ENCODE measurements at places on chromosomes 7 and 10.

GRCh38 chr10:102645741-102646609 lies 1.7 kb downstream of the TRIM8 start:
- DNase-seq, result no peak

DNA sequence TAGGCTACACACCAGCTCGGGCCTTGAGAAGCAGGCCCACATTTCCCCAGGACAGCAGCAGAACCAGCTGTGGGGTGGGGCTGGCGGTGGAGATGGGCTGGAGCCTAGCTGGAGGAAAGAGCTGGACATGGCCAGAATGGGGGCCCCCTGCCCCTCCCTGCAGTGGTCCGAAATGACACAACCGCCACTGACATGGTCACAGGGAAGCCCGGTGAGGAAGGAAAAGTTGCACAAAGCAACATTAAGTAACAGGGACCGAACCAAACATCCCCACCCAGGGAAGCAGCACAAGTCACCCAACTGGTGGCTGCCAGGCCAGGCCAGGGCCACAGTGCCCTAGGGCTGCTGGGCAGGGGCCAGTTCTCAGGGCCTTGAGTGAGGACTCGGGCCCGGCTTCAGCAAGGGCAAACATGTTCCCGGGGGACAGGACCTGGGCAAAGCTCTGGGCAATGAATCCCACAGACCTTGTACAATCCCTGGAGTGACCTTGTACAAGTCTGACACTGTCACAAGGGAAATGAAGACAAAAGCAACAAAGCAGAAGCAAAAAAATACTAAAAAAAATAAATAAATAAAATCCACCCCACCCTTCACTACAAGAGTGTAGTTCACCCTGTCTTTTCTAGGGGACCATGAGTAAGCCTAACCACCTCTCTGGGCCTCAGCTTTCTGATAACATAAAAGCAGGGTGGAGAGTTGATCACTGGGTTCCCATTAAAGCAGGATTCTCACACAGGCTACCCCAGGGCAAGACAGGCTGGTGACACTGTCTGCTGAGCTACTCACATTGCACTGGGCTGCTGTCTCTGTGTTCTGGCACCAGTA lies 33.0 kb downstream of the PSAP start:
- DNase-seq, result no peak

DNA sequence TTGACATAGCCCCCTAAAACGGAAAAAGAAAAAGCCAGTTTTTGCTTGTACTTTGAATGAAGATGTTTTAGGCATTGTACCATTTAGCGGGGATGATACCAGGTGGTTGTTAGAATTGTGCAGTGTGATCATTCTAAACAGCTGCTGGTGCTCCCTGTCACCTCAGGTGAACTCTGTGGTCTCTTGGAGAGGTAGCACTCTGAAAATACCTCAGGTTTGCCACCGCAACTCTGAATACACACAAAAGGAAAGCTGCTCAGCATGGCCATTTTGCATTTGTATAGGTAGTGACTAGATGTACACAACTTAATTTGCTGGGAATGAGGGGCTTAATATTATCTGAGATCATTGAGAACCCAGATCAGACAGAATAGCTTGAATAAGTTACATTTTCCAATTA lies 52.6 kb downstream of the PLEKHA8 start:
- DNase-seq, result no peak

GRCh38 chr7:40808378-40808942 lies 673.7 kb downstream of the SUGCT start:
- DNase-seq, result no peak

GRCh38 chr7:91266689-91267090 lies 2.5 kb downstream of the FZD1 start:
- no peak for DNase-seq

- DNase-seq, result no peak
Measured at GRCh38 chr7:117485118-117485620, 5.3 kb downstream of the CFTR start.

DNA sequence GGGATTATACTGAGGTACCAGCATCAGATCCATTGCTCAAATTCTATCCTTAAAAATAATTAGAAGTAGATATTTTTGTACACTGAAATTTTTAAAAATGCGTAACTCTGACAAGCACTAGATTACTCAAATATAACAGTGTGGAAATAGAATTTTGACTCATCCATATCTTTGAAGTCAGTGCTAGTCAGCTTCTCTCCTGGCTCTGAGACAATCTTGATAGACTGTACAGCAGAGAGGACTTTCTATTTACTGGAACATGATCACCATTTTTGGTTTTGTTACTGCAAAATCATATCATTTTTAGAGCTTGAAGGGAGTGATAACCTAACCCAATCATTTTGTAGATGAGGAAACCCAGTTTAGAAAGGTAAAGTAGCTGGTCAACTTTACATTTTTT lies 195.0 kb downstream of the MTERF1 start:
- DNase-seq, result no peak

DNA sequence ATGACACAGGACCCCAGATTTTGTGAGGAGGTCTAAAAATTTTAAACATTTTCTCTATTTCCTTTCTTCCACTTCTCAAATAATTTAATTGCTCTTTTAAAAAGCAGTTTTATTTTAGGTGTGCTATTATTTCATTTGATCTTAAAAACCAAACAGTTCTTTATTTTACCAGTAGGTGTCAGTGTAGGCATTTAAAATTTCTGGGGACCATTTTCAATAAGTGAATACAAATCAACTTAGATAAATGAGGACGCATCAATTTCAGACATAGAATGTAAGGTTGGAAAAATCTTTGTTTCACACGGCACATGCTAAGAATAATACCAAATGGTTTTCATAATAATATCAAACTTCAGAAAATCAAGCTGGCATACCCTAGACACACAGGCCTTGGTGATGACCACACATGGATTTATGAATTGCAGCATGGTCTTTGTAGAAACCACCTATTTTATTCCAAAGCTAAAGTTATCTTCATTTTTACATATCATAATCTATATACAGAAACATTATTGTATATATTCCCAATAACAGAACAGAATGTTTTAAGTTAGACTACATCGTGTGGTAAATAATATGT lies 127.6 kb upstream of the SLC26A5 start:
- DNase-seq, result no peak

GRCh38 chr10:90319188-90319914 lies 538.5 kb downstream of the HTR7 start:
- DNase-seq, result peak; percentile 95

DNA sequence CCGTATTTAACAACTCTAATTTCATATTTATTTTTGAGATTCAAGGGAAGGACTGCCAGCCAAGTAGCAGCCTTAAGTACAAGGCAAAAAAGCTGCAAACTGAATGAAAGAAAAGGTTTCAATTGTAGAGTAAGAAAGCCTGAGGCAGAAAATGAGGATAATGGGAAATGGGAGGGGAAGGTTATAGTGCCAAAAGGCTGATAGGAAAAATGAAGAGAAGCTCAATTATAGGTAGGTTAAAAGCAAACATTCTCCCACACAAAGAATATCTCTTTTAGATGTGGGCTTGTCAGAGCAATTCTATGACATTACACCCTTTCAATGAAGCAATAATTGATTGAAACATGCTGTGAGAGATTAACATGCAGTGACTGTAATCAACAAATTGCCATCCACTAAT lies 175.3 kb downstream of the RAPGEF5 start:
- no peak for DNase-seq

DNA sequence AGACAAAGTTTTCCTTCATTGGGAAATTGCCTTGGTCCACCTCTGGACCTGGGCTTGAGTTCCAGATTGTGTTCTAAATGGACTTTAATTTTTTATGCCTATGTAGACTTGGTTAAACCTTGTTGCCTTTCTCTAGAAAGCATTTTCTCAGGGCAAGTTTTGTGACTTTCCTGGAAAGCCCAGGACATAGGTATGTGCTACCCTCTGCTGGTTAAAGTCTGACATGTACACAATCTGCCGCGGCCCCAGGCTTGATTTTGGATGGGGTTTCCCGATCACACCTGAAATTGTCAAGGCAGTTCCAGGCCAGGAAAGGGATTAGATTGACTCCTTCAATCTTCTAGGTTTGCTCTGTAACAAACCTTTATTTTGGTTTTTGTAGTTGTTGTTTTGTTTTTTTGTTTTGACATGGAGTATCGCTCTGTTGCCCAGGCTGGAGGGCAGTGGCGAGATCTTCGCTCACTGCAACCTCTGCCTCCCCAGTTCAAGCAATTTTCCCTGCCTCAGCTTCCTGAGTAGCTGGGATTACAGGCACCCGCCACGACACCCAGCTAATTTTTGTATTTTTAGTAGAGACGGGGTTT lies 14.1 kb upstream of the AKR1B10 start:
- DNase-seq, result no peak

DNA sequence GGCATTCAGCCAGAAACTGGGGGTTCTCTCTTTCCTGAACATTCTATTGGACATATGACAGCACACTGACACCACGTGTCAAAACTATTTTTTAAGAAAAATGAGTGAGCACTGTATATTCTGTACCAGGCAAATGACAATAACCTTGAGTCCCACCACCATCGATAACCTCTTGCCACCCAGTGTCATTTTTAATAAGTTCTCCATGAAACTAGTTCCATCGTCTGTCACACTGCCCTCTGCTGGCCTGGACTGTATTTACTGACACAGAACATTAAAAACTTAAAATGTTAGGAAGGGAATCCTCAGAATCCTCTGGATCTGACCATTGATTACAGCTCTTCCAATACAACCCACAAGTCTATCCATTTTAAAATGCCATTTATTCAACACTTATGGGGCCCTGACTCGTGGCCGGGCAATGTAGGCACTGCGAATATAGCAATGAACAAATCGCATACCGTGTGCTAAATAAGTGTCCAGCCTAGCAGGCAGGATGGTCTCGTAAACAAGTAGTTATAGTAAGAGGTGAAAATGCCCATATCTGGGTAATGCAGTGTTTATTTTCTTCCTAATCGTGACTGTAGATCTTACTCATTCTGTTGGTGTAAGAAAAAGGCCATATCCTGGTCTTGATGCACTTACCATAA lies 35.9 kb upstream of the CACNB2 start:
- no peak for DNase-seq

DNA sequence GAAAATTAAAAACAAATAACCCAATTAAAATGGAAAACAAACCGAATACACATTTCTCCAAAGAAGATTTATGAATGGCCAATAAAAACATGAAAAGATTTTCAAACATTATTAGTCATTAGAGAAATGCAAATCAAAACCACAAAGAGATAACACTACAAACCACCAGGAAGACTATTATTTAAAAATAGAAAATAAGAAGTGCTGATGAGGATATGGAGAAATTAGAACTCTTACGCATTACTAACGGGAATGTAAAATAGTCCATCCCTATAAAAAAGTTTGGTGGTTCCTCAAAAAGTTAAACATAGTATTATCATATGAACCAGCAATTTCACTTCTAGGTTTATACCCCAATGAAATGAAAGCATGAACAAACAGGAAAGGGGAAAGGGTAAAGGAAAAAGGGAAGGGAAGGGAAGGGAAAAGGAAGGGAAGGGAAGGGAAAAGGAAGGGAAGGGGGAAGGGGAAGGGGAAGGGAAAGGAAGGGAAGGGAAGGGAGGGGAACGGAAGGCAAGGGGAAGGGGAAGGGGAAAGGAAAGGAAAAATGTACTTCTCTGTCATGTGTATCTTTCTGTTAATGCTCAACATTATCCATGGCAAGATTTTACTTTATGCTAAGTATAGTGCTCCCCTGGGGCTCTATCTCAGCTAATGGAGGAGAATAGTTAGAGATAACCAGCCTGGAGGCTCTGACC lies 125.3 kb upstream of the RSU1 start:
- DNase-seq, result no peak
